ENCODE measurements at places on chromosomes 6 and 20. TPM values are rescaled to one million over a fixed set of nuclear protein-coding genes. Genes with fewer than 3 reads are reported as not detected.

Gene KHDC1L
- total RNA-seq, result 1.9 TPM

Gene SAMHD1
- 12.2 TPM for total RNA-seq

Gene C6orf15
- not detected for total RNA-seq

Gene TOX2
- not detected for total RNA-seq

Gene FAM217A
- not detected for total RNA-seq

Gene BMP5
- total RNA-seq, result 1.5 TPM

Gene SH3BGRL2
- total RNA-seq, result 47.0 TPM

Gene SF3B5
- 99.0 TPM for total RNA-seq

Gene STMND1
- total RNA-seq, result not detected

Gene NFATC2
- total RNA-seq, result 0.19 TPM

Gene CRIP3
- 21.3 TPM for total RNA-seq

DNA sequence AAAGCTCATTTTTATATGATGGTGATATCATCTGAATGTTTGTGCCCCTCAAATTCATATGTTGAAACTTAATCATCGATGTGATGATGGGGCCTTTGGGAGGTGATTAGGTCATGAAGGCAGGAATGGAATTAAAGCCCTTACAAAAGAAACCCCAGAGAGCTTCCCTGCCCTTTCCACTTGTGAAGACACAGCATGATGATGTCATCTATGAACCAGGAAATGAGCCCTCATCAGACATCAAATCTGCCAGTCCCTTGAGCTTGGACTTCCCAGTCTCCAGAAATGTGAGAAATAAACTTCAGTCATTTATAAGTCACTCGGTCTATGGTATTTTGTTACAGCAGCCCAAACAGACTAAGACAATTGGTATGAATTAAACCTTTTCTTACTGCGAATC lies 153.1 kb downstream of the MYB start:
- DNase-seq, result no peak

DNA sequence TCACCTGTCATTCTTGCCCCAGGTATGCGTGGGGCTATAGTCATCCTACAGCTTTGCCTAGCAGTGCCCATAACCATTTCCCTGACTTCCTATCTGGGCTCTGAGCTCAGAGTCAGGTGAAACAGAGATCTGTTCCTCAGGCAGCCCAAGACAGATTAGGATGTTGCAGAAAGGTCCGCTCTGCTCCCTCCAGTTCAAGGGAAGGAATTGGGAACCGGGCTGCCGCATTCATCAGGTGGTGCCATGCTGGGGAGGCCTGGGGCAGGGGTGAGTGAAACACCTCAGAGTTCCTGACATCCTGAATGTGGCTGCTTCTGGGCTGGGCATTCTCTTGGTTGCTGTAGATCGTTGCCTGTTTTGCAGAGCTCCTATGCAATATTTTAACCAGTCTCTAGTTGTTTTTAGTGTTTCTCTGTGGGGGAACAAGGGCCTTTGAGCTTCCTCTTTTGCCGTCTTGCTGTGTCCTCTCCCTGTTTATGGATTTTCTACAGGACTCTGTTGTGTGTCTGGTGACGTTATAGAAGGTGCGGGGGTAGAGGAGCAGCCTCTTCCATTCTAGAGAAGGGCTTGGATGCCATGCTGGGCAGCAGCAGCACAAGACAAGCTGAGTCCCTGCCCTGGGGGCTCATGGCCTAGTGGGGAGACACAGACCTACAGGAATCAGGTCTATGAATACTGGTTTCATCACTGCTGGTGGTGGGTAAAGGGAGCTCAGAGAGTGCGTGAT lies 9.2 kb downstream of the ENTPD6 start:
- no peak for DNase-seq

GRCh38 chr6:74087899-74088298 lies 391.9 kb downstream of the CD109 start:
- no peak for DNase-seq

DNA sequence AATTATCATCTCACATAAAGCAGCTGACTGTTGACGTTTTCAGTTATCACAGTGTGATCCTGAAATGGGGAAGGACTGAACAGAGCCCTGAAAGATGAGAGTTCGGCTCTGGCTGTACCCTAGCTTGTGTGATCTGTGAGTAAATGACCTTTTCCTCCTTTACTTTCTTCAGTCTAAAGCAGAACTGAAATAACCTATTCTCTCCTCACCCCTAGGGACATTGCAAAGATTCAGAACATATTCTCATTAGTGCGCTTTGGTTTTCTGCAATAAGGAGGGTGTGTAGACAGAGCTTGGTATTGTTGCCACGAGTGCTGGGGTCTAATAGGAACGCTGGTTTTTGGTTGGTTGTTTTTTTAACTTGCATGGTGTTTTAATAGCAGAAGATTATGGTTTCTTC lies 16.7 kb downstream of the FARS2 start:
- no peak for DNase-seq

GRCh38 chr20:33079259-33079658 lies at the start of gene BPIFB4:
Gene BPIFB4, plus strand, starts transcription at chr20:33079643. Its CDS starts 1,884 bp downstream, at chr20:33081527.
- DNase-seq, result no peak

GRCh38 chr6:150486048-150486447 lies 113.6 kb upstream of the PLEKHG1 start:
- DNase-seq, result no peak

- peak; percentile 95 for DNase-seq
These were observed 11.3 kb downstream of the STMN3 start for GRCh38 chr20:63641792-63642523.

DNA sequence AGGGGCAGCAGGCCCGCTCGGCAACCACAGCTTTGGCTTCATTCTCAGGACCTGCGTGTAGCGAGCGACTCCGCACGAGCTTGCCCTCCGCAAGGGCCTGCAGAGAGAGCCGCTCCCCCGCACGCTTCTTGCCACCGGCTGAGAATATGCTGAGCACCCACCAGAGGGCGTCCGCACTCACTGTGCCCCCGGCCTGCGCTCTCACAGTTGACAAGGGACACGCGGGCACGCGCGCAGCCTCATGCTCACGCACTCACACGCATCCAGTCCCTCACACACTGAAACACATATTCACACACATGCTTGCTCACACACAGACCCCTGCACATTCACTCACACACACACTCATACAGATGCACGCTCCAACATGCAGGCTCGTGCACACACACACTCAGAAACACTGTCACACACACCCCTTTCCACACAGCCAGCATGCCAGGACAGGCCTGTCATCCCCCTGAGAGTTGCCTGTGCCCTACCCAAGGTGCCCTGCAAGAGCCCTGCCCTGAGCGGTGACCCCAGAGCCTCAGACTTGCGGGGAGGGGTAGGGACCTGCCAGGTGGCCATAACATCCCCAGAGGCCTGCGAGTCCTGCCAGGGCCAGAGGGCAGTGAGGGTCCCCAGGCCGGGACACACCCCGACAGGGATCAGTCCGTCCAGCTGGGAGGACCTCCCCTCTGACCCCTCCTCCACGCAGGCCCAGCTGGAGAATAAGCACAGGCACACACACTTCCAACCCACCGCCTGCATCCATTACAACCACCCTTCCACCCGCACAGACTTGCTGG lies 174.1 kb downstream of the BMP7 start:
- peak; percentile 88 for DNase-seq

- DNase-seq, result peak; percentile 15
These were observed 776.4 kb downstream of the C6orf118 start for GRCh38 chr6:164533045-164533362.

GRCh38 chr20:34951652-34952051 lies 4.0 kb downstream of the GSS start:
- no peak for DNase-seq

- no peak for DNase-seq
These were observed 10.6 kb downstream of the ACSS2 start for GRCh38 chr20:34887023-34887422.

GRCh38 chr6:18323935-18324705 lies 59.8 kb upstream of the DEK start:
- peak; percentile 72 for DNase-seq

DNA sequence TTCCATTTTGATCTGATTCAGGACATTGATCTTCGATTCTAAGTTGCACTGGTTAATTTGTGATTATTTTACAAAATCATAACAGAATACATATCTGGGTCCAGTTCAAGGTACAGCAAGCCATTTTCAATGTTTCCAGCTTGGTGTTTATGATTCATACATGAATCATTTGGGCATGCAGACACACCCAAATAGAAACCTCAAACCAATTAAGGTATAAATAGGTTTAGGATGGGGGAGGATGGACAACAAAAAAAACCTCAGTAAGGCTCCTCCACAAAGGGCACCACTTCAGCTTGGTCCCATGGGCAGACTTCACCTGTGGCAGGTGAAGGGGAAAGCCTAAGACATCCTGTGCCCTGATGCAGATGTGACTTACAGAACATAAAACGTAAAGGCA lies 192.7 kb downstream of the KHDC1L start:
- no peak for DNase-seq

- DNase-seq, result no peak
These were observed 22.6 kb downstream of the PLCB1 start for GRCh38 chr20:8154638-8155037.

Measured in neural progenitor cell (in vitro differentiated cells).